ENCODE measurements at places on chromosomes 13 and 19.

GRCh38 chr19:2273356-2274184, 8.4 kb downstream of the PEAK3 start:
- peak; percentile 72 for DNase-seq

- no peak for DNase-seq
Observed at GRCh38 chr19:34393629-34394028, 10.6 kb upstream of the PDCD2L start.

- no peak for DNase-seq
Observed at GRCh38 chr13:56189978-56190377, 950.7 kb upstream of the PRR20A start.

DNA sequence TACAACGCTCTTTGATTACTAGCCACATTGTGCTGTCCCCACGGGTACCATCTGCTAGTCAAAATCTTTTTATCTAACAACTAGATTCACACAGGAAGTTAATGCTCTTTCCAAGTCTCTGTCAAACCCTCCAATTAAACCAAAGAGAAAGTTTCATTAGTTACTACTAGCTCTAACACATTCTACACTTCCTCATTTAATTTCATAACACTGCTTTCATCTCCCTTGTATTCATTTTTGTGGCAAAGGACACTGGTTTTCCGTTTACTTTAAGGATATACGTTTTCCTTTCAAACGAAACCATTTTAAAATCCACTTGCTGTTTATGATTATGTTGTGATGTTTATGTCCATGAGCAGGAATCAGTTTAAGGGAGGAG, 5.3 kb downstream of the DYRK1B start:
- no peak for DNase-seq

DNA sequence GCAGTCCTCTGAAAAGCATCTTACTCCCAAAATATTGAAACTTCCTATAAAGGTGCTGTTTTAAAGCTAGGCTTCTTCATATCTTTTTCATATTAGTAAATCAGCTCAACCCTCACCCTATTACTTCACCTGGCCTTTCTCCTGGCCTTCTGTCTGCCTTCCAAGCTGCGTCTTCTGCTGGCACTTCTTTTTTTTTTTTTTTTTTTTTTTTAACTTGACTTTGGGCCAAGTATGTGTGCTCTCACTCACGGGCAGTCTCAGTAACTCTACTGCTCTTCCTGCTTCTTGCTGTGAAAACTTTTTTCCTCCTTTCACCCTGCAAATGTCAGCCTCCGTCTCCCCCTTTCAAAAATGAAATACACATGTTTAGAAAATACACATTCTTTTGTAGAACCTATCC, 41.2 kb upstream of the KCTD4 start:
- DNase-seq, result no peak
